Hepatic stellate cell (primary cell): ENCODE measurements at places on chromosomes 6 and 20.

DNA sequence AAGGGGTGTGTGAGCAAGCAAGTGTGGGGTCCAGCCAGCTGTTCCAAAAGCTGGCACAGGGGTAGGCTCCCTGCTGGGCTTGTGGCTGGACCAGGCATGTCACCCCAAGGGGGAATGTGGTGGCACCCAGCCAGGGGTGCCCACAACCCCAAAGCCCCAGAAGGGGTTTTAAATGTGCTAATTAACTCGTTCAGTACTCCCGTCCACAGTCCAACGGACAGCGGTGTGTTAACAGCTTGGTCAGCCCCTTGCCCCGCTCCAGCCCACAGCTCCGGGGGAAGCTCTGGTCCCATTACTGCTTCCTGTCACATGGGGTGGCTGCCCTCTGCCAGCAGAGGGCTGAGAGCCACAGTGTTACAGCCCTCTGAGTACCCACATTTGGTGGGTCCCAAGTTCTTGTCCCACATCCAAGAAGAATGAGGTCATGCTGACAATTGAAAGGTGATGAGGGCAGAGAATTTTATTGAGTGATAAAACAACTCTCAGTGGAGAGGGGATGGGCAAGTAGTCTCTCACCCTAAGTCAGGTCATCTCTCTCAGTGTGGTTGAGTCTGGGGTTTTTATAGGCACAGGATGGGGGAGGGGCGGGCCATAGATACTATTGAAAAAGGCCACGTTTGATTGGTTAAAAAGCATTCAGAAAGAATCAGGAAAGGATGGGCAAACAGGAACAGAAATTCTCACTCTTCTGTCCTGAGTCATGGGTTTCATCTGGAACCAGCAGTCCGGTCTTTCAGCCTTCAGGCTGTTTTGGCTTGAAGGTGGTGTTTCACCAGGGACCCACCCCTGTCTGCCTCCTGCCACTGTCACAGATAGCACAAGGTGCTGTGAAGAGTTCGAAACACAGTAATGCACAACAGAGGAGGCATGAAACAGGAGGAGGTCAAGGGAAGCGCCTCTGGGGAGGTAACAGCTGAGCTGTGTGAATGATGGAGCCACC, 238.5 kb downstream of the NFATC2 start:
- no peak for DNase-seq

DNA sequence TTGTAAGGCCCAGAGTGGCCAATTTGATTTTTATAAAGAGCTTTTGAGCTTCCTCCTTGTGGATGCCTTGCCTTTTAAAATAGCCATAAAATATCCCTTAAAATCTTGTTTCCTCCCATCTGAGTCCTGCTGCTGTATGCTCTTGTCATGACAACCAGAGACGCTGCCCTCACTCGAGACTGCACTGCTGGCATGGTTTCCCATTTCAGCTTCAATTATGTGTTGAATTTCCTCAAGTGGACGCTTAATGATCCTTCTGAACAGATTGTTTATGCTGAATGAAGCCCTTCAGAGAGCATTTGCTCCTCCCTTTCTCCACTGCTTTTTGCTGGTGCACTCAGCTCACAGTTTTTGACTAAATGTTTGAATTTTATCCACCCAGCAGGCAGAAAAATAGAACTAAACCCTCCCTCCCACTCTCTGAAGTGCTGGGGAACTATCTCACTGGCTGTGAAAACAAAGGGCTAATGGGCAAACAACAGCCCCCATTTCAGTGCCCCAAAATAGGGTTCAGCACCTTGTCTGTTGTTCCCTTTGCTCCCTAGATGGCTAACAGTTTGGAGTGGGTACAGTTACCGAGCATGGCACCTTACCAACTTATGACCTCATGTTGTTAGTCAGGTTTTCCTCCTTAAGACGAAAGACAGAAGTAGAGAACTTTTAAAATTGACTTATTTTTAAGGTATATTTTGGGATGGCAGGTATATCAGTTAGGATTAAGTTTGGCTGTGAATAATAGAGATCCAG, 45.5 kb upstream of the RNF8 start:
- no peak for DNase-seq

GRCh38 chr6:77457720-77458349, 5.5 kb downstream of the HTR1B start:
- peak; percentile 69 for DNase-seq

- no peak for DNase-seq
Observed at GRCh38 chr6:44180886-44181285, 22.3 kb downstream of the CAPN11 start.

DNA sequence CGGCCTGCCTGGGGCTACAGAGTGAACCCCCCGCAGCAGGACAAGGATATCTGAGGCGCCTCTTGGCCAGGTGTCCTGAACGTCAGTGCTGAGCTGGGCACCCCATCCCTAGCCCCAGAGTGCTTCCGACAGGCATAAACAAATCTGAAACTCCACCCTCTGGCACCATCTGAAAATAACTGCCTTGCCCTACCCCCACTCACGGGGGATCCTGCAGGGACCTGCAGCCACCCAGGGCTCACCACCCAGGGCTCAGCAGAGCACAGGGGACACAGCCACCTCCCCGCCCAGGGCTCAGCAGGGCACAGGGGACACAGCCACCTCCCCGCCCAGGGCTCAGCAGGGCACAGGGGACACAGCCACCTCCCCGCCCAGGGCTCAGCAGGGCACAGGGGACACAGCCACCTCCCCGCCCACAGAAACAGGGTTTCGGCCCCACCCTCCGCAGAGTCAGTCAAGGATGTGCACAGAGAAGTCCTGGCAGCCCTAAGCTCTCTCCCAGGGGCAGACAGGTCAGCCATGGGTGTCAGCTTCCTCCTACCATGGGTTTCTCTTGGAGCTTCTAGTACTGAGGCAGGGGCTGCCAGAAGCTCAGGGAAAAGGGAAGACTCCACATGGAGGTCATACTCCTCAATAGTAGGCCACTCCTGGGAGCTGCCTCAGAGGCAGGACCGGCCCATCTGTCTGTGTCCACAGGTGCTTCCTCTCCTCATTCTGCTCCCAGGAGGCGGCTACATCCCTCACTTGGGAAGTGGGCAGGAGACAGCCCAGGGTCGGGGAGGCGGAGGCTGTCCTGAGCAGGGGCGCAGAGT, 4.6 kb downstream of the UCKL1 start:
- DNase-seq: no peak

DNA sequence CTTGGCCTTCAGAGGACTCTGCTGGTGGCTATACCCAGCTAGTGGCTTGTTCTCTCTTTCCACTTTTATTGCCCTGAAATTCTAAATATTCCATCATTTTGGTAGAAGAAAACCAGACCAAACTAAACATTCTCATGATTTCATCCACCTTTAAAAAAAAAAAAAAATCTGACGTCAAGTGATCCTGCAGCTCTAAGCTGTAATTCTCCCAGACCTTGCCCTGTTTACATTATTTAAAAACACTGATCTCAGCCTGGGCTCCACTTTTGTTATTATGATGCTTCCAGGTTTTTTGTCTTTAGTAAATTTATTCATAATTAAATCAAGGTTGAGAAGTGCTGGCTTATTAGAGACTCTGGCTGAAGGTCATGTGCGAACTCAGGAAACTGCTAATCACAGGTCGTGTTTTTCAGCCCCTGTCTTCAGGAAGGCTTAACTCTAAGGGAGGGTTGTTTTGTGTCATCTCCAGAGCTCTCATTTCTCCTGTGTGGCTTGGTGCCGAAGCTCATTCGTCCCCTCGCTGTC, 114.4 kb downstream of the MTHFD1L start:
- no peak for DNase-seq

DNA sequence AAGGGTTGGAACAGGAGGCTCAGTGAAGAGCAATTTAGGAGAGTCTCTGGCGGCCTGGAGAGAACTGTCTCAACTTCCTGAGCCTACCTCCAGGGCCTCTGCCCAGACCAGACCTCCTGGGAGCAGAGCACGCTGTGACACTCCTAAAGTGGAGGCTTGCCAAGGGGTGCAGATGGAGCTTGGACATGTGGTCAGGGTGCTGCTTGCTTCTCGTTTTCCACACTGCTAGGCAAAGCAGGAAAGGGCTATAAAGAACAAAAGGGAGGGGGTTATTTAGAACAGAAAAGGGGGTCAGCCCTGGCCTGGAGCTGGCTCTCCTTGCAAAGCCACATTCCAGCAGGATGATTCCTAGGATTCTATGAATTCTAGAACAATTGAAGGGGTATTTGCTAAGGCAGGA, 145.7 kb upstream of the GGTLC1 start:
- peak; percentile 28 for DNase-seq

GRCh38 chr6:11058406-11058805, 14.3 kb upstream of the ELOVL2 start:
- DNase-seq: no peak

GRCh38 chr6:157761331-157761921, 61.6 kb upstream of the SNX9 start:
- peak; percentile 57 for DNase-seq

DNA sequence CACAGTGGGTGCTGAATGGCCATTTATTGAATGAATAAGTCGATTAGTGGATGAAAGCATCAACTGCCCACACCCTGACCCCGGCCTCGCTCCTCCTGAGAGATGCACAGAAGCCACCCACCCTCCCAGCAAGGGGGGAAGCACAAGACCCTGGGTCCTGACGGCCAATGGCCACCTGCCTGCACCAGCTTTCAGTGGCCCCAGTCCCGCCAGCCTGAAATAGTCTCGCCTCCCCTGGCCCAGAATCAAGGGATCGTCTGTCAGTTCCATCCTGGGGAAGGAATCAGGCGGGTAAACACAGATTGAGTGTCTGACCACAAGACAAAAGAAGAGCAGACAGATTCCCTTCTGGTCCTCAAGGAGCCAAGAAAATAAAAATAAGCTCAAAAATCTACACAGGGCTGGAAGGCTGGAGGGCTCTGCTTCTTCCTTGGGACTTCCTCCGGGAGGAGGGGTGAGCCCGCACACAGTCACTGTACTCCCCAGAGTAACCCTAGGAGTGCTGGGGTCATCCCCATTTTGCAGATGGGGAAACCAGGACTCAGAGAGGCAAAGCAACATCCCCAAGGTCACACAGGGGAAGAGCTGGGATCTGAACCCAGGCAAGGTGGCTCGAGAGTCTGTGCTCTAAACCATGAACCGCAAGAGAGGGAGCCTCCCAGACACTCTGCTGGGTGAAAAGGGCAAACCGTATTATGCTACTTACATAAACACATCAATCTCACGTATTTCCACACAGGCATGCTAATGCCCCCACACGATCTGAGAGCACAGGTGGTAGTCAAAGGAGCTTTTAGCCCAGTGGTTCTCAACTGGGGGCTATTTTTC, 7.8 kb downstream of the PREX1 start:
- no peak for DNase-seq

DNA sequence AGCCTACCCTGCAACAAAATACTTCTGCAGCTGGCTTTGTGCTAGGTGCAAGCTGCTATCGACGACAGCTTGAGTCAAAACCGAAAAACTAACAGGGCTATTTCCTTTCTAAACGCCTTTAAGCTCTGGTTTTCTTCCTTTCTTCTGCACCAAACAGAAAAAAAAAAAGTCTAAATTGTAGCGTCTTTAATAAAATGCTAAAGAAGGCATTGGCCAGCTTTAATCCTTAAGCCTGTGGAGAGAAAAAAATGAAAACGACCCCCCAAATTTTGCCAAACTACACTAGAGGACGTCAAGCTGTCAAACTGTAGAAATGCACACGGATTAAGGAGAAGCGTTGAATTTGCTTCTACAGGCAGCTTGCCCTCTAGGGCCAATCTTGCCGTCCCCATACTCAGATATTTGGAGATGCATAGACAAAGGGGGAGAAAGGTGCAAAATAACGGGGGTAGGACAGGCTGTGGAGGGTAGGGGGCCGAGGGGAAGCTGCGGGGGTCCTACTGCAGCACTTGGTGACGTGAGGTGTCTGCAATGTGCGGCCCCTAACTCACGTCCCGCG, 1.4 kb upstream of the NRN1 start:
- DNase-seq: no peak

GRCh38 chr20:61683721-61684120, 382.0 kb downstream of the TAF4 start:
- DNase-seq: no peak

DNA sequence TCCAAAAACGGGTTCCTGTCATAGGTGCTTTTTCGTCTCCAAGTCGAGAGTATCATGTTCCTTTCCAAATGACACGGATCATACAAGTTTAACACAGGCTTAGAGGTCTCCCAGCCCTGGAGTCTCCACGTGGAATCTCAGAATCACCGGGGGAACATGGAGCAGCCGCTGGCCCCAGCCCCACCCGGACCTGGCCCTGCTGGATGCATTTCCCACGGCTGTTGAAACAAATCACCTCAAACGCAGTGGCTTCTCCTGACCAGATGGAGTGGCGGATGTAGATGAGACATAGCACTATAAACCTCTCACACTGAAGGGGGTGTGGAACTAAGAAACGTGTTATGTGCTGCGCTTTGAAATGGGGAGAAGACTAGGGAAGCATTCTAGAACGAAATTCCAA, 70.0 kb upstream of the FRMD1 start:
- DNase-seq: no peak

GRCh38 chr6:144665932-144666450, 380.9 kb downstream of the UTRN start:
- no peak for DNase-seq

DNA sequence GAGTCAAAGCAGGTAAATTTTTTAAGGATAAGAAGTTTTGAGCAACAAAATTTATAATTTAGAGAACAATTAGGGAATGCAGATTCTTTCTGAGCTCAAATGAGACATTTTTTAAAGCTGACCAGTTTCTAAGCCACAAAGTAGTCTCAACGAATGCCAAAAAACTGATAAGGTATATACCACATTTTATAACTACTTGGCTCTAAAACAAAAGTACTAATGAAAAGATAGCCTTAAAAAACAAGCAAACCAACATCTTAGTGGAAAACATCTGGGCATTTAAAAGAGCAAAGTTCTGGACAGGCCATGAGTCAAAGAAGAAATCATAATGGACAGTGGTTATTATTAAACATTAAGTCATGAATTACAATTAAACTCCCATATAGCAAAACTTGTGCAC, 23.2 kb upstream of the RNF146 start:
- DNase-seq: no peak

DNA sequence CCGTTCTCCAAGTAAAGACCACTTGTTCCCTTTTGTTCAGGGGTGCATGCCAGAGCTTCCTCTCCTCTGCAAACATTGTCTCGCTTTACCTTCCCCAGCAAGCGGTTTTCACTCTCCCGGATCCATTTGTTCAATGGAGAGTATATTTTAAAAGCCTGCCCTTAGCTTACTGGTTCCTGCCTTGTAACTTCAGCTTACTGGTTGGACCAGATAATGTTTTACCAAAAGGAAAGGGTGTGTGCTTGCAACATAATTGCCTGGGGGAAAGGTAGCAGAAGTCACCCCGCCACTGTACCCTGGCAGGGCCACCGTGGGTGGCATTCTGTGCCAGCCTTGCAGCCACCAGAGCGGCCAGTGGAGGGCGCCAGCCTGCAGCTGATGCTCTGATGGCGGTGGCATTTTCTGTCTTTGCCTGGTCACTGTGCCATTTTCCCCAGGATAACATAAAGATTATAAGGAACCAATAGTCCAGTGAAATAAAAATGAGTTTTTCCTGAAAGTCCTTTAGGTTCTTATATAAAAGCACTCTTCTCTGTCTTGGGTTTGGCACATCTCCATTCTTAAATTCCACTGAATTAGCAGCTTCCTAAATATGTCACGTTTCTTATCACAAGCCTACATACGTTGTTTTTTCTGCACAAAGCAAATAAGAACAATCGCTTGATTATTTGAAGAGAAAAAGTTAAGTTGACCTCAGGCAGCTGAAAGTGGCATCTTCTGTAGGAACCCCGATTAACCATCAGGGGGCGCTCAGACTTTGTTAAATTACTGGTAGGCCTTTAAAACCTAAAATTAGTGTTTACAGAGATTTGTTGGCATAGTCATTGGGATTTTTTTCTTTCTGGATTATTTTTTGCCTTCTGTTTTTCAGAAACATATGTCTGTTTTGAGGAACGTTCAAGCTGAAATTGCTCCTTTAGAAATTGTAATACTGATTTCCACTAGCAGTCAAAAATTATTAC, 67.4 kb upstream of the XRN2 start:
- DNase-seq: peak; percentile 34

GRCh38 chr6:14149053-14149738, 31.6 kb downstream of the CD83 start:
- DNase-seq: no peak
